ENCODE measurements at places on chromosomes 1 and 21.

- peak; percentile 75 for DNase-seq
These were observed 13.4 kb upstream of the NOS1AP start for GRCh38 chr1:162056043-162056442.

GRCh38 chr1:153880962-153881361, 41.8 kb downstream of the GATAD2B start:
- DNase-seq, result peak; percentile 74

GRCh38 chr1:185427776-185428175, 110.7 kb upstream of the IVNS1ABP start:
- no peak for DNase-seq

GRCh38 chr1:64675718-64676345, 69.0 kb upstream of the RAVER2 start:
- DNase-seq, result peak; percentile 18

DNA sequence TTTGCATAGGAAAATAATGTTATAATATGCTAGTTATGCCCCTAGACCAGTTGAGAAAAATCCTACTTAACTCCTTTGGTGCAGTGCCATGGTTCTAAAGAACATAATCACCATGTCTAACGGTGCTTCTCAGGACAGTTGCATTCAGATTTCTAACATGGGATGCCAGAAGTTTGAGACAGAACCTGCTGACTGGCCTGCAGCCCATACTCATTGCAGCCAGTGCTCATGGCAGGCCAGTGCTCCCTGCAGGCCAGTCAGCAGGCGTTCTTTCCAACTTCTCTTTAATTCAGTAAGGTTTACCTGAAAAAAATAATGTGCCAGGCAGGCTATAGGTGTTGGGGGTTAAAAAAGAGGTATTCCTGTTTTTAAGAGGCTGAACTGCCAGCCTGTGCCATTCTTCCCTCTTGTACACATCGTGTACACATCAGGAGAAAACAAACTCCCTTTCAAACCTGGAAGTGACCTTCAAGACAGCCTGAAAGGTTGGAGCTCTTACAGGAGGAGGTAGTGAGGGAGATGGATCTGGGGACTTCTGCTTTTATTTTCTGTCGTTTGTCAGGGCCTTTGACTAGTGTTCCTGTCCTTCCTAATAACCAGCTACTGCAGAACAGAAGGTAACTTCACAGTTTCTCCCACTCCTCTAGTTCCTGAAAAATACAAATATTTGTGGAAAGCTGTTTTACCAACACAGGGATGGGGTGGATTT, 146.0 kb upstream of the MAGI3 start:
- no peak for DNase-seq

- DNase-seq, result no peak
These were observed 258.1 kb downstream of the SDCCAG8 start for GRCh38 chr1:243513726-243514491.

- no peak for DNase-seq
These were observed 6.1 kb upstream of the IGSF8 start for GRCh38 chr1:160104486-160104885.

GRCh38 chr1:165409657-165410358, 35.1 kb downstream of the RXRG start:
- DNase-seq, result no peak

Measured in erythroblast (primary cell).